ENCODE measurements at places on chromosomes 1 and 21. TPM values are rescaled to one million over a fixed set of nuclear protein-coding genes. Genes with fewer than 3 reads are reported as not detected.

GRCh38 chr1:26557008-26557407, 27.4 kb downstream of the RPS6KA1 start:
- DNase-seq, result no peak

GRCh38 chr1:3663999-3664699, 11.8 kb downstream of the TP73 start:
- no peak for DNase-seq

DNA sequence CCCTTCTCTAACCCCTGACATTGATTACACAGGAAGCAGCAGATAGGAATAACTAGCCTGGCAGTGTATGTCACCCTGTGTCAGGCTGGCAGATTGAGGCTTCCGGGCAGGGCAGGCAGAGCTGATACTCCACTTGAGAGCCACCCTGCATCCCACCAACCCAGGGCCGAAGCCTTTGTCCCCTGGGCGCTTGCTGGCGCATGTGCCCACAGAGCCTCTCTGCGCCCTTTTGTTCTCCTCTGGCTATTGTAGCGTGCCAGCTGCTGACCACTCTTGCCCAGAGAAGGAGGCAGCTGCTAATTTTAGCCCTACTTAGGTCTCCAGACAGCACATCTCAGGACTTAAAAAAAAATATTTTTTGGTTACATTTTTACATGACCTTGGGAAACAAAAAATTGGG, 304.9 kb downstream of the HHAT start:
- no peak for DNase-seq

GRCh38 chr1:230609208-230609607, 33.1 kb upstream of the COG2 start:
- no peak for DNase-seq

GRCh38 chr21:31564439-31564838, 95.1 kb upstream of the SOD1 start:
- DNase-seq, result no peak

DNA sequence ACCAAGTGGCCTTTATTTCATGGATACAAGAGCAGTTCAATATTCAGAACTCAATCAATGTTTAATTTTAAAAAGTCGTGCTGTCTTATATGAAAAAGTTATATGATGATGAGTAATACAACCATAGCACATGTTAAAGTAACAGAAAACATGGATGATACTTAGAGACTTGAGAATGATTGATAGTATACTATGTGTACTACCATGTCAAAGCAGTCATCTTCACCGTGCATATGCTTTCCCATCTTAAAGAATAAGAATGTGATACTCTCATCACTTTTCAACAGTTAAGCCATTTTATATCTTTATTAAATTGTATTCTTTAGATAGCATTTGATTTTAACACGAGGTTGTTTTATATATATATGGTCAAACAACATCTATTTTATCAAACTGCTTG, 535.9 kb upstream of the ADAMTS5 start:
- DNase-seq, result no peak

GRCh38 chr1:14666373-14666772, 67.9 kb downstream of the KAZN start:
- no peak for DNase-seq

DNA sequence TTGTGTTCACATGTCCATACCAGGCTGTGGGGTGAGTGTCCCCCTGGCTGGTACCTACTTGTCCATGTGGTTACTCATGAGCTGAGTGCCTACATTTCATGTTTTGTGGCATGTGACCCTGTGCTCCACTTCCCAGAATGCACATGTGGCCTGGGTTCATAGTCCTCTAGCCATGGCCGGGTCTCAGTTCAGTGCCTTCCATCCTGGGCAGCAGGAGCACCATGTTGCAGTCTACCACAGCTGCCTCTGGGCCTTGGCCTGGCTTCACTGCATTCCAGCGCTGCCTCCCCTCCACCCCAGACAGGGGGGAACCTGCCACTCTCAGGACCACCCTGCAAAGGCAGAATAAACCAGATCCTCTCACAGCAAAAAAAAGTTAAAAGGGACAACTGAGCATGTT, 5.5 kb downstream of the CEPT1 start:
- no peak for DNase-seq

DNA sequence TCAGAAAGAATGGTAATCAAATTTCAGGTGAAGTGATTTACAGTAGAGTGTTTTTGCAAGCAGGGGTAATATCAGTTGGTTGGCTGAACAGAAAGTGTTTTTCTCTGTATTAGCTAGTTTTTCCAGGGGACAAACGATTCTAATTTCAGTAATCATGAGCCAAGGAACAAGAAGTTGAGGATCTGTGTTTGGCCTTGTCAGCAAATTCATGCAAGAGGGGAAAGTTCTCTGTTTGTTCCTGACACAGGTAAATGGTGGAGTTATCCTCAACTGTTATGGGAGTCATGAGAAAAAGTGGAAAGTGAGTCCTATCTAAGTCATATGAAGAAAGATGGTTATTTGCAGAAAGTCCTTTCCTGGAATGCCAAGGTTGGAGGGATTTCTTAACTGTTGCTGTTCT, 24.6 kb upstream of the SLC35A3 start:
- no peak for DNase-seq

GRCh38 chr1:58749646-58750045, 34.2 kb downstream of the JUN start:
- no peak for DNase-seq

DNA sequence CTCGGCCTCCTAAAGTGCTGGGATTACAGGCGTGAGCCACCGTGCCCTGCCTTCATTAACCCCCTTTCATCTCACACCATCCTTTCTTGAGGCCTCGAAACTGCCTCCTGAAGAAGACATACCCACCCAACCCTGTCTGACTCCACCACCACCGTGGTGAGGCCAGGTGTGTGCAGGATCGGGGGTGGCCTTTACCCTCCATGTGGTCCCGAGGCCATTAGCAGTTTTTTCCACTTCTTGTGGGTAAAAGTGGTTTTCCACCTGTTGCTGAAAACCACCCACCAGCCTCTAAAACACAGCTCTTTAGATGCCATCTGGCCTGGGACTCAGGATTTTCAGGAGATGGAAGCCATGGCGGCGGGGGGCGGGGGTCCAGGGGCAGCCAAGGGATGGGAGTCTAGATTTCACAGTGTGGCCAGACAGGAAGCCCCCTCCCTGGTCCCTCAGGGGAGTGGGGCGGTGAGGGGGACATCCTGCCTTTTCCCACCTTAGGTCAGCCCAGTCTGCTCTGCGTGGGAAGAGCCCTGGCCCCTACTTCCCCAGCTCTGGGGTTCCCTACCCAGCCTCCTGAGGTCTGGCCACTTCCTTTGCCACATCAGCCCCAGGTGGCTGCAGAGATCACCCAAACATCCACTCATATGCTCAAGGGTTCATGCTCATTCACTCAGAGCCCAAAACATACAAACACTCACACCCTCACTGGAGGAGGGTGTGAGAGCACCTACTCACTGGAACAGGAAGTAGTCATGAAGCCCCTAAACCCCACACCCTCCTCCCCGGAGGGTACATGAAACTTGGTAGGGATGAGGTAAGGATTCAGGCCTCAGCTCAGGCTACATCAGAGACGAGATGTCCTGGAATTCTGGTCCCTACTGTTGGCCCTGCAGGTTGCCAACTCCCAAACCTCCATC, 2.3 kb downstream of the FGR start:
- no peak for DNase-seq

- DNase-seq, result no peak
Measured at GRCh38 chr1:221606256-221606655, 135.6 kb downstream of the DUSP10 start.

DNA sequence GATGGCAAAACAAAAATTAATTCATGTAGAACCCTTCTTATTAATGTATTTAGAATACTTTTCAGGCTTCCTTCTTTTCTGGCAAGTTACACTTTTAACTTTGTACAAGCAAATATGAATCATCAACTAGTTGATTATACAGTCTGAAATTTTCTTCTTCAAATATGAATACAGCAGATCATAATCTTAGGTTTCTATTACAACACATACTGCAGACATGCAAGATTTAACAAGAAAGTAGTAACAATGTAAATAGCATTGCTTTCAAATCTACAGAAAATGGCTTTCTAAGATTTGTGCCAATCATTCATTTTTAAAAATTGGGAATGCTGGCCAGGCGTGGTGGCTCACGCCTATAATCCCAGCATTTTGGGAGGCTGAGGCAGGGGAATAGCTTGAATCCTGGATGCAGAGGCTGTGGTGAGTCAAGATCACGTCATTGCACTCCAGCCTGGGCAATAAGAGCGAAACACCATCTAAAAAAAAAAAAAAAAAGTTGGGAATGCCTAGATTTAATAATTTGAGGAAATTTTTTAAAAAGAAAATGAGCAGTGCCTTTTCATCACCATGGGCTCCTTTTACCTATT, 68.4 kb upstream of the DPYD start:
- no peak for DNase-seq

- no peak for DNase-seq
Measured at GRCh38 chr1:21914880-21915640, 22.1 kb downstream of the HSPG2 start.

GRCh38 chr1:22320587-22321344, 130.9 kb upstream of the ZBTB40 start:
- DNase-seq, result no peak

- DNase-seq, result peak; percentile 75
Measured at GRCh38 chr1:186212568-186213224, 162.4 kb downstream of the TPR start.

- DNase-seq, result peak; percentile 15
Measured at GRCh38 chr1:15245593-15246360, 1.2 kb upstream of the FHAD1 start.

- no peak for DNase-seq
Measured at GRCh38 chr21:44253832-44254710, 7.6 kb downstream of the DNMT3L start.

GRCh38 chr1:41743366-41743765, 175.4 kb downstream of the HIVEP3 start:
- DNase-seq, result no peak

- no peak for DNase-seq
Measured at GRCh38 chr1:175493321-175494010, 249.9 kb downstream of the TNR start.

- no peak for DNase-seq
Measured at GRCh38 chr1:109625601-109626560, 6.2 kb downstream of the AMPD2 start.

Gene PROK1
- not detected for total RNA-seq

Gene RGS21
- not detected for total RNA-seq

Gene LCE6A
- not detected for total RNA-seq

Gene OR10K2
- not detected for total RNA-seq

Gene DIO1
- total RNA-seq, result not detected

Gene OR2T33
- not detected for total RNA-seq

Gene TPTE
- total RNA-seq, result not detected

Gene SRRM1
- 25.3 TPM for total RNA-seq

Gene GJA4
- not detected for total RNA-seq

Gene TNNT2
- total RNA-seq, result 0.46 TPM

Gene PRR9
- not detected for total RNA-seq
